Chondrocyte (in vitro differentiated cells): ENCODE measurements at places on chromosomes 16 and 17. TPM values are rescaled to one million over a fixed set of nuclear protein-coding genes. Genes with fewer than 3 reads are reported as not detected.

DNA sequence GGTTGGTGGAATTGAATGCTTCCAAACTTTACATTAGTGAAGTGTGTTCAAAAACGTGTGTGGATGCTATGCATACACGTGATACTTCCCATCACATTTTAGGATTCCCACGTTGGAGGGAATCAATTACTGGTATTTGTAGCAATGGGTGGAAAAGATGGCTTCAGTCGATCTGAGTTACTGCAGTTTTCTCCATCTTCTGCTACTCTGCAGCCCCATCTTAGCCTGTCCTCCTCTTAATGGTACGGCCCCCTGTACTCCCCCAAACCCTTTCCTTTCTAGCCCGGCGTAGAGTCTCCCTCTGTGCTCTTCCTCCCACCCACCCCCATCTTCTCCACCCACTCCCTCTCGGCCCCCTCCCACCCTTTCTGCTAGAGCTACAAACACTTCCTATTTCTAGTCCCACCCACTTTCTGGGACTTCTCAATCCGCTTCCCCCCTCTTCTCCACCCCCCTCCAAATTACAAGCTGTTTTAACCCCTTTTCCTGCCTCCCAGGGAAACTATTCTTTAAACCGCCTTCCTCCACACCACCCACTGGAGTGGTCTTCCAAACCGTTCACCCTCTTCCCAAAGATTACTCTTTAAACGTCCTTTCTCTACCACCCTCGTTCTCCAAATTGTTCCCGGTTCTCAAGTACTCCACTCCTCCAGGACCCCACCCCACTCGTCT, 1.1 kb downstream of the CHTF8 start:
- no peak for DNase-seq
- no peaks in the 10 kb centered on the region for H3K27me3 ChIP-seq
- peak overlapping the region; percentile 92 for H3K27ac ChIP-seq
- peak overlapping the region; percentile 98 for H3K4me3 ChIP-seq
- H3K36me3 ChIP-seq, result peaks cover 3% of the 10 kb centered on the region
- H3K4me1 ChIP-seq, result peaks cover 45% of the 10 kb centered on the region

DNA sequence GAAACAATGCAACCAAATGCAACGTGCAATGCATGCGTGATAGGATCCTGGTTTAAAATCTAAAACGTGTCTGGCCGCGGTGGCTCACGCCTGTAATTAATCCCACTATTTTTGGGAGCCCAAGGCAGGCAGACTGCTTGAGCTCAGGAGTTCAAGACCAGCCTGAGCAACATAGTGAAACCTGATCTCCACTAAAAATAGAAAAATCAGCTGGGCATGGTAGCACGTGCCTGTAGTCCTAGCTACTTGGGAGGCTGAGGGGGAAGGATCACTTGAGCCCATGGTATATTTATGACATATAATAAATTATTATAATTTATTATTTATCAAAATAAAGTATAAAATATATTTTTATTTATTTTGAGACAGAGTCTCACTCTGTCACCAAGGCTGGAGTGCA, 241.8 kb downstream of the PARN start:
- H3K36me3 ChIP-seq, result no peaks in the 10 kb centered on the region
- H3K4me1 ChIP-seq, result no peaks in the 10 kb centered on the region

DNA sequence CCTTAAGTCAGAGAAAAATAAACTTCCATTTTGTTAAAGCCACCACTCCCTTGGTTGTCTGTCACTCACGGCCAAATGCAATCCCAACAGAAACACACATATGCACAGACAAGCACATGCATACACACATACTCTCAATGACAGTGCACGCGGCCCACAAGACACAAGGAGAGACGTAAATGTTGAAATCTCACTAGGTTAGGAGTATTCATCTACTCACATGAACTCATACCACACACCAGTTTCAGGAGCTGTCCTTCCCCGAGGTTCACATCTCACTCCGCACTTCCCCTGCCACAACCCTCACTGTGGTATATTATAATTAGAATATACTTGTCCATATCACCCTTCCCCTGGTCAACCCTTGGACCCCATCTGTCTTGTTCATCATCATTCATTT, 30.5 kb upstream of the CRYBA1 start:
- H3K4me1 ChIP-seq, result peaks cover 8% of the 10 kb centered on the region
- no peak for DNase-seq
- H3K4me3 ChIP-seq, result no peak overlapping the region

DNA sequence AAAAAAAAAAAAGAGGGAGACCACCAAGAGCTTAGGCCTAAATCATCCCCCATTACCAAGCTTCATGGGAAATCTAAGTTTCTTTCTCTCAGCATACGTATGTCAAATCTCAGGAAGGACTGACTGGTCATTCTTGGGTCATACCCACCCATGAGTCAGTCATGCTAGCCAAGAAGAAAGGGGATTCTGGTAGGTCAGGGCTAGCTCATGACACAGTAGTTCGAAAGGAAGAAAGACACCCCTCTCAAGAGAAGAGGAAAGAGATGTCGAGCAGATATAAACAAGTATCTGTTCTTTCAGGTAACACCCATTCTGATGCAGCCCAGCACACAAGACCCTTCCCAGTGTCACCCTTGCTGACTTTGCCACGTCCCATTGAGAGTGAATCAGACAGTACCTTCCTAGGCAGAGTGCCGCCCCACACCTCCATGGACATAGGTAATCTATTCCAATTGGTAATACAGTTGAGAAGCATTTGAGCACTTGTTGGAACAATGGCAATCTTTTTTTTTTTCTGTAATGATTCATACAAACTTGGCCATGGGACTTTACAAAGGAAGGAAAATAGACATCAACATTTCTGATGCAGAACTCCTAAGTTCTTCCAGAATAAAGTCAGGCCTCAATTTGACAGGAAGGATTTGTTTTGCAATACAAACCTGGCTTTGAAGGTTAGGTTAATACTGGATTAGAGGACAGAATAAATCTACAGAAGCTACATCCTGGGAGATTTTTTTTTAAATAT, 38.2 kb downstream of the COPRS start:
- no peaks in the 10 kb centered on the region for H3K27me3 ChIP-seq
- no peaks in the 10 kb centered on the region for H3K4me1 ChIP-seq
- peaks cover 1% of the 10 kb centered on the region for H3K36me3 ChIP-seq
- no peak overlapping the region for H3K27ac ChIP-seq
- no peak for DNase-seq
- no peak overlapping the region for H3K4me3 ChIP-seq

DNA sequence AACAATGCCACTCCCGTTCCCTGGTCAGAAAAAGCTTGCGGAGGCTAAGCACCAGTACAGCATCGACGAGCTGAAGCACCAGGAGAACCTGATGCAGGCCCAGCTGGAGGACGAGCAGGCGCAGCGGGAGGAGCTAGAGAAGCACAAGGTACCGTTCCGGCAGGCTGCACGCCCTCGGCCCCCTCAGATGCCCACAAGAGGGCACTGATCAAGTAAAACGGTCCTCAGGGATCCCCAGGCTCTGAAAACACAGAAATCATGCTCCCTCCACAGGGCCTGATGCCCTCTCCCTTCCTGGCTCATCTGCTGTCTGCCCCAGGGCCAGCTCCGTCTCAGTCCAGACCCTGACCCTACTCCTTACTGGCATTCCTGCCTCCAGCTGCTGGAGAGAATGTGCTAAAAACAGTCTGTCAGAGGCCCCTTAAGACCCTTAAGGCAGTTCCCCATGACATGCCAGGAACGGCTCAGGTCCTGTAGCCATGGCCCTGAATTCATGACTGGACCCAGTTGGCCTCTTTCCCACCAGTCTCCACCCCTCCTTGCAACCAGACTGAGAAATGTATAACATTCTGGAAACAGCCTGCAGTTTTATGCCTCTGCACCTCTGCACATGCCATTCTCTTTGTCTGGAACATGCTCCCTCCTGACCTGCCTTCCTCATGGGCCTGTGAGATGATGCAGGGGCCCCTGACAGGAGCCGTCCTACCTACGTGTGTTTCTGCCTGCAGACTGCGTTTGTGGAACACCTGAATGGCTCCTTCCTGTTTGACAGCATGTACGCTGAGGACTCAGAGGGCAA, 21.8 kb downstream of the DRC3 start:
- no peaks in the 10 kb centered on the region for H3K27me3 ChIP-seq
- peak overlapping the region; percentile 76 for H3K27ac ChIP-seq
- peaks cover 21% of the 10 kb centered on the region for H3K4me1 ChIP-seq
- peaks cover 2% of the 10 kb centered on the region for H3K36me3 ChIP-seq
- H3K4me3 ChIP-seq, result no peak overlapping the region

WNT3 gene
- total RNA-seq, result 4.1 to 5.2 TPM (median 4.9 TPM) in 3 replicates

DNA sequence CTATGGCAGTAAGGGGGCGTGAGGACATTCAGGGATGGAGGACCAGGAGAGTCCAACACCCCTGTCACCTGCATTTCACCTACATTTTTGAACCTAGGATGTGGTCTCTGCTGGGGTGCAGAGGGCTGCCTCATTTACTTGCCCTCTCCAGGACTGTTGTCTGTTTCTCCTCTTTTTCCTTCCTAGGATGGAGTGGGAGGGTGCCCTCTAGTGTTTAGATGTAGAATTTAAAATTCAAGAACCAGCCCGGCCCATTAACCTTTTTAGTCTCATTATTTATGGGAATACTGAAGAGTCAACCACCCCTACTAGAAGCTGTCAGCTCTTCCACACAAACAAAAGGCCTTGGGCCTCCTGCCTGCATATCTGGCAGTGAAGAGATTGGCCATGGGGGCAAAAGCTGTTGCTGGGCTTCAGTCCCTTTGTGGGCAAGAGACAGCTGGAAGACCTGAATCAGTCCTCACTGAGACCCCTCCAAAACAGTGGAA, 2.5 kb upstream of the STARD3 start:
- no peaks in the 10 kb centered on the region for H3K36me3 ChIP-seq
- peaks cover 27% of the 10 kb centered on the region for H3K4me1 ChIP-seq
- DNase-seq, result no peak
- no peak overlapping the region for H3K27ac ChIP-seq
- H3K27me3 ChIP-seq, result peaks cover 15% of the 10 kb centered on the region
- H3K4me3 ChIP-seq, result no peak overlapping the region

ZNF778 gene
- 5.8 to 7.7 TPM (median 6.6 TPM) in 3 replicates for total RNA-seq

GRCh38 chr17:69466905-69467667, 52.6 kb downstream of the MAP2K6 start:
- H3K36me3 ChIP-seq, result no peaks in the 10 kb centered on the region
- no peaks in the 10 kb centered on the region for H3K4me1 ChIP-seq
- H3K27me3 ChIP-seq, result no peaks in the 10 kb centered on the region
- H3K4me3 ChIP-seq, result no peak overlapping the region
- H3K27ac ChIP-seq, result peak overlapping the region; percentile 81

SGCA gene
- 0.85 to 5.5 TPM (median 1.3 TPM) in 3 replicates for total RNA-seq

EPOP gene
- total RNA-seq, result 1.2 to 3.4 TPM (median 2.8 TPM) in 3 replicates

DNA sequence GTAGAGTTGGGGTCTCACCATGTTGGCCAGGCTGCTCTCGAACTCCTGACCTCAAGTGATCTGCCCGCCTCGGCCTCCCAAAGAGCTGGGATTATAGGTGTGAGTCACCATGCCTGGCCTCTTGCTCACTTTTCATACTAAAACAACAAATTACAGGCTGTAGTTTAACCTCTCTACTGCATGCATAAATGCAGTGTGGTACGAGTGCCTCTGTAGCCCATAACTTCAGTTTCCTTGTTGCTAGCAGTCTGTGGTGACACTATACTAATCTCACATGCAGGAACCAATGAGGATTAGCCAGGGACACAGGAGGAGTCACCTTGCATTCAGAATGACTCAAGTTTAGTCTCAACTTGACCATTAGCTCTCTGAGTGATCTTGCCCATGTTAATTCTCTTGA, 20.1 kb downstream of the HMOX2 start:
- H3K27ac ChIP-seq, result no peak overlapping the region
- no peaks in the 10 kb centered on the region for H3K27me3 ChIP-seq
- DNase-seq, result no peak
- no peak overlapping the region for H3K4me3 ChIP-seq
- H3K36me3 ChIP-seq, result peaks cover 2% of the 10 kb centered on the region

GRCh38 chr16:31113121-31114120, 4.0 kb upstream of the KAT8 start:
- H3K4me1 ChIP-seq, result peaks cover 18% of the 10 kb centered on the region
- peak overlapping the region; percentile 59 for H3K27ac ChIP-seq
- no peak for DNase-seq
- peaks cover 14% of the 10 kb centered on the region for H3K36me3 ChIP-seq
- no peak overlapping the region for H3K4me3 ChIP-seq

DNA sequence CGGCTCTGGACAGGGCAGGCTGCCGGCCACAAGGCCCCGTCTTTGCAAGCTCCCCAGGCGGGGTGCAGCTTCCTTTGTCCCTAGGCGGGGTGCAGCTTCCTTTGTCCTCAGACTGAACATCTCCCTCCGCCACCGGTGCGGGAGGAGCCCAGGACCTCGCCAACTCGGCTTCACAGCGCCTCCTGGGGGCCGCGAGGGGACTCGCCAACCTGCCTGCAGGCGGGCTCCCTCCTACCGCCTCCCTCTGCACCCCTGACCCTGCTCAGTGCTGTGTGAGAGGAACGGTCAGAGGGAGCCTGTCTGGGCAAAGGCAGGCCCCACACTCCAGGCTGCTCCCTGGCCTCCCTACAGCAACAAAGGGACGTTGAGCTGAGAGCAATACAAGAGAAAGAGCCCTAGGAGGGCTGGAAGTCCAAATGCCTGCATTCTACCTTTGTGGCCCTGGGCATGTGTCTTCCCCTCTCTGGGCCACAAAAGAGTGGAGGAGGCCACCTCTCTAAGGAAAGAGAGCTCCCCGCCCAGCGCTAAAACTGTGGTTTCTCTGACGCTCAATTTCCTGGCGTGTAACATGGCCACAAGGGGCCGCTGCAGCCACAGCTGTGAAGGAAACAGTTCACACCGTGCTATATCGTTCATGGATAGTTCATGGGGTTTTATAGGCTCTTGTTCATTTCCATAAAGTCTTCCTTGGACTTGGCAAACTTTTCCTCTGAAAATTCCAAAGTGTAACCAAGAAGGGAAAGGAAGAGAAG, 20.9 kb upstream of the KRT19 start:
- peak overlapping the region; percentile 74 for H3K27ac ChIP-seq
- H3K27me3 ChIP-seq, result no peaks in the 10 kb centered on the region
- peaks cover 42% of the 10 kb centered on the region for H3K4me1 ChIP-seq
- peaks cover 9% of the 10 kb centered on the region for H3K36me3 ChIP-seq
- H3K4me3 ChIP-seq, result no peak overlapping the region

PNMT gene
- 0.22 to 2.7 TPM (median 0.46 TPM) in 3 replicates for total RNA-seq

DNAJC7 gene
- 51.1 to 61.0 TPM (median 51.2 TPM) in 3 replicates for total RNA-seq

- no peaks in the 10 kb centered on the region for H3K4me1 ChIP-seq
- H3K36me3 ChIP-seq, result no peaks in the 10 kb centered on the region
- H3K27ac ChIP-seq, result no peak overlapping the region
- DNase-seq, result no peak
- no peak overlapping the region for H3K4me3 ChIP-seq
Observed at GRCh38 chr16:76157629-76158028, 119.6 kb upstream of the CNTNAP4 start.

DNA sequence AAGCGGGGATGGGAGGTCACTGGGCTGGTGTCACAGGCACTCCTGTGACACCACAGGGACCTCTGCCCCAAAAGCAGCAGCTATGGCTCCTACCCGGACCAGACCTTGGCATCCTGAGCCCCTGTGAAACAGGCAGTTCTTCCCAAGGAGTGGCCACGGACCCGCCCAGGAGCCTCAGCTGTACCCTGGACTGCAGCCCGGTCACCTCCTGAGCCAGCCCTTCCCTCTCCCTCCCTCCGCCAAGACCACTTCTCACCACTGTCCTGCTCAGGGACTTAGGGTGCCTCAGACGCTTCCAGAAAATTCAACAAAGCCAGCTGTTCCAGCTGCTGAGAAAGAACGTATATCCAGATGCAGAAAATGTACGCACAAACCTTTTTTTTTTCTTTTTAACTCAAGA, 13.9 kb upstream of the NCBP3 start:
- H3K4me1 ChIP-seq, result peaks cover 3% of the 10 kb centered on the region
- no peaks in the 10 kb centered on the region for H3K27me3 ChIP-seq
- H3K27ac ChIP-seq, result no peak overlapping the region
- H3K36me3 ChIP-seq, result no peaks in the 10 kb centered on the region
- H3K4me3 ChIP-seq, result no peak overlapping the region
